ENCODE measurements at places on chromosomes 12 and 14.

GRCh38 chr14:101359221-101360053 is 201.9 kb upstream of the DIO3 start:
- peak; percentile 50 for DNase-seq

DNA sequence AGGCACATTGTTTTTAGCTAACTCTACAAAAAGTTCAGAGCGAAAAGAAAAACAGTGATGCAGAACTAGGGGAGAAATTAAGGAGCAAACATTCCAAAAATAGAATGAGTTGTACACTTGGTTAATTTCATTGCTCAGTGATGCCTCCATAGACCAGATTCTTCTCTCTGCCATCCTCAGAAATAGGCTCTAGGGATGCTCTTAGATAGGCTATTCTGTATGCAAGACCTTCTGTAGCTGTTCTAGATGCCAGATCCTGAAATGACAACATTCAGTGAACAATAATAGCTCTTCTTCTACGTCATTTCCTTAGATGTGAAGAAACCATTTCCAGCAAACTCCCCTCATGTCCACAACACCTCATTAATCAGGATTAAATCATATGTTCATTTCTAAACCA is 466.3 kb downstream of the DIO2 start:
- no peak for DNase-seq

DNA sequence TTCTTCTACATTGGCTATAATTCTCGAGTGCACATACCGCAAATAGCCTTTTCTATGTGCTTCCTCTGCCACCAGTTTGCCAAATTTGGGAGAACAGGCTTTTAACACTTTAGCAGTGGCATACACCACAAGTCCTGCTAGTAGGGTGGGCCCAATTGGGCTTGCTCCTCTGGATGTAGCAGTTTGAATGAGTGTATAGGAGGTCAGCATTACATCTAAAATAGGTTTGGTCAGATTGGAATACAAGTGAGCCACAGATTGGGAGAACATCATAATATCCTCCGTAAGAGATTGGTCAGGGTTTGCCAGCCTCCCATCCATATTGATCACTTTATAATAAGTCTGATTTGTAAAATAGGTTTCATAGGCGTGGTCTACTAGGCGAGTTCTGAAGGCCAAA is 902 bp downstream of the ABCD2 start:
- DNase-seq, result no peak

- DNase-seq, result no peak
Observed at GRCh38 chr14:56797569-56798446, 12.5 kb downstream of the OTX2 start.

DNA sequence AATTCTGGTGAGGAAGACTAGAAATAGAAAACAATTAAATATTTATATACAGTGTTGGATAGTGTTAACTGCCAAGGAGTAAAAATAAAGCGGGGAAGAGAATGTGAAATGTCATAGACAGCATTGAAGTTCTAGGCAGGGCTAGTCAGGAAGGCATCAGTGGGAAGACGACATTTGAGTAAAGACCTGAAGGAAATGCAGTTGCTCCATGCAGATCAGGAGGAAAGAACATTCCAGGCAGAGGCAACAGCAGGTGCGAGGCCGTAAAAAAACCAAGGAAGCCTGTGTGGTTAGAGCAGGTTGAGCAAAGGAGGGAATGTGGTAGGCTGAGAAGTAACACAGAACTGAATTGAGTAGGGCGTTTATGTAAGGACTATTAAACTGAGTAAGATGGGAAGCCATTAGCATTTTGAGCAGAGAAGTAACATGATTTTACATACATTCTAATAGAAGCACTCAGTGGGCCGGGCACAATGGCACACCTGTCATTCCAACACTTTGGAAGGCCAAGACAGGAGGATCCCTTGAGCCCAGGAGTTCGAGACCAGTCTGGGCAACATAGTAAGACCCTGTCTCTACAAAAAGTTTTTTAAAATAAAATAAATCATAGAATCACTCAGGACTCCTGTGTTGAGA is 14.9 kb downstream of the SLC35E3 start:
- no peak for DNase-seq

- DNase-seq, result no peak
Observed at GRCh38 chr12:66235626-66236281, 46.7 kb downstream of the IRAK3 start.

DNA sequence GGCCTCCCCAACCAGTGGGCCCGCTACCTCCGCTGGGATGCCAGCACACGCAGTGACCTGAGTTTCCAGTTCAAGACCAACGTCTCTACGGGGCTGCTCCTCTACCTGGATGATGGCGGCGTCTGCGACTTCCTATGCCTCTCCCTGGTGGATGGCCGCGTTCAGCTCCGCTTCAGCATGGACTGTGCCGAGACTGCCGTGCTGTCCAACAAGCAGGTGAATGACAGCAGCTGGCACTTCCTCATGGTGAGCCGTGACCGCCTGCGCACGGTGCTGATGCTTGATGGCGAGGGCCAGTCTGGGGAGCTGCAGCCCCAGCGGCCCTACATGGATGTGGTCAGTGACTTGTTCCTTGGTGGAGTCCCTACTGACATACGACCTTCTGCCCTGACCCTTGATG is 73.0 kb downstream of the NRXN3 start:
- DNase-seq, result no peak

DNA sequence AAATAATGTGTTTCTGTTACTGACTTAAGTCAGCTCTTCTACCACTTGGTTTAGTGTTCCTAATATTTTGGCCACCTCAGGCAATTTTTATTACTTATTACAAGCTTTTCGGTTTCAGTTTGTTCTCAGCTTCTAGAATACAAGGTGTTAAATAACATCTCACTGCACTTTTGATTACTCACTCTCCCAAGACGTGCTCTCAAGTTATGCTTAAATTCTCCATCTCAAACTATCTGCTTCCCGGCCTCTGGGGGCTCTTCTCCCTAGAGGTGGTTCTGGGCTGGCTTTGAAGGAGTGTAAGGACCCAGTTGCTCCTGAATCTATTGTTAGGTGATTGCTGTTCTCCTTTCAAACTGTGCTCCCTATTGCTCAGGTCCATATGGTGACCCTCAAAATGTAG is 193.9 kb upstream of the DDHD1 start:
- no peak for DNase-seq

- no peak for DNase-seq
Observed at GRCh38 chr14:104315169-104315568, 176.8 kb downstream of the KIF26A start.

- DNase-seq, result no peak
Observed at GRCh38 chr14:31277085-31277484, 69.5 kb upstream of the HECTD1 start.

DNA sequence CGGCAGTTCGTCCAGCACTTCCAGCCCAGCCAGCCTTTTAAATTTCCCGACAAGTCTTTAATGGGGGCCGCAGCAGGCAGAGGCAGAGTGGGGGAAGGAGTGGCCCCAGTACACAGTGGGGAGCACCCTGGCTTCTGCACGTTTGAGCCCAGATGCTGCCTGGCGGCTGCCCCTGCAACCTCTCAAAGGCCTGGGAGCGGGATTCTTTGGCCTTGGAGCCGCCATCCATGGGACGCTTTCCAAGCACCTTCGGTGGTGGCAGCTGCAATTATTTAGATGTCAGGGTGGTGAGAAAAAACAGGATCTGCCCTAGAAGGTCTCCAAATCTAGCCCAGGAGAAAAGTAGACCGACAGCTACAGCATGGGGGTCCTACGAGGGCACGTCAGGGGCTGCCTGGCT is 46.0 kb downstream of the FAM222A start:
- no peak for DNase-seq

GRCh38 chr12:64892561-64892960 is 68.1 kb downstream of the TBC1D30 start:
- DNase-seq, result no peak

- no peak for DNase-seq
Observed at GRCh38 chr14:105178069-105178867, 2.8 kb downstream of the NUDT14 start.

- no peak for DNase-seq
Observed at GRCh38 chr14:50875359-50876070, 3.7 kb downstream of the ABHD12B start.

DNA sequence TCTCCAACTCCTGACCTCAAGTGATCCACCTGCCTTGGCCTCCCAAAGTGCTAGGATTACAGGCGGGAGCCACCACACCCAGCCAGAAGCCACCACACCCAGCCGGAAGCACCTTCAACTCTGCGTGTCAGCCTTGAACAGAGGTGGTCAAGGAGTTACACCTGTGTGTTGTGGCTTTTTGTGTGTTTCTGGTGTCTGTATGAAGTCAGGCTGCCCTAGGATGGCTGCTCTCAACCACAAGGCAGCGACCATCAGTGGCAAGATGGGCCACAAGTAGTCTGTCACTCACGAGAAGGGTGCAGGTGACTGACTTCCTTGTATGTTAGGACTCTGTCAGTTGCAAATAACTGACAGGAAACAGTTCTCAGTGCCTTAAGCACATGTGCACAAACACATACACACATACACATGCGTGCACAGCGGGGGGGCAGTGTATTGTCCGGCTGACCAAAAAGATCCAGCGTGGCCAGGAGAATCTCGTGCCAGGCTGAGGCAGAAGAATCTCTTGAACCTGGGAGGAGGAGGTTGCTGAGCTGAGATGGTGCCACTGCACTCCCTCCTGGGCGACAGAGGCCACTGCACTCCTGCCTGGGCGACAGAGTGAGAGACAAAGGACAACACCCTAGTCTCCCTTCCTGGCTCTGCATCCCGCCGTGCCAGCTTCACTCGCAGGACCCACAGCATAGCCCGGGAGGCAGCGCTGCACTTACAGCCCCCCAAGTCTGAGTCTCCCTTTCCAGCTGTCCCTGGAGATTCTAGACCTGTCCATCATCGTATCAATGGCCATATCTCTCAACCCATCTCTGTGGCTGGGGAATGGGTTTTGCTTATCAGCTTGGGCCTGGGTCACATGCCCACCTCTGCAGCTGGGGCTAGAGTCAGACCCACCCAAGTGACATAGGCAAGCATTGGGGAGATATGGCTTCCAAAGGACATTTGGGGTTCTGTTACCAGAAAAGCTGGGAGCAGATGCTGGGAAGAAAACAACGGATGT is 13.7 kb downstream of the P2RX4 start:
- DNase-seq, result no peak

GRCh38 chr12:57169969-57170368 is 22.6 kb upstream of the LRP1-AS start:
- DNase-seq, result no peak

- no peak for DNase-seq
Observed at GRCh38 chr14:22854963-22855724, 16.4 kb upstream of the LRP10 start.

DNA sequence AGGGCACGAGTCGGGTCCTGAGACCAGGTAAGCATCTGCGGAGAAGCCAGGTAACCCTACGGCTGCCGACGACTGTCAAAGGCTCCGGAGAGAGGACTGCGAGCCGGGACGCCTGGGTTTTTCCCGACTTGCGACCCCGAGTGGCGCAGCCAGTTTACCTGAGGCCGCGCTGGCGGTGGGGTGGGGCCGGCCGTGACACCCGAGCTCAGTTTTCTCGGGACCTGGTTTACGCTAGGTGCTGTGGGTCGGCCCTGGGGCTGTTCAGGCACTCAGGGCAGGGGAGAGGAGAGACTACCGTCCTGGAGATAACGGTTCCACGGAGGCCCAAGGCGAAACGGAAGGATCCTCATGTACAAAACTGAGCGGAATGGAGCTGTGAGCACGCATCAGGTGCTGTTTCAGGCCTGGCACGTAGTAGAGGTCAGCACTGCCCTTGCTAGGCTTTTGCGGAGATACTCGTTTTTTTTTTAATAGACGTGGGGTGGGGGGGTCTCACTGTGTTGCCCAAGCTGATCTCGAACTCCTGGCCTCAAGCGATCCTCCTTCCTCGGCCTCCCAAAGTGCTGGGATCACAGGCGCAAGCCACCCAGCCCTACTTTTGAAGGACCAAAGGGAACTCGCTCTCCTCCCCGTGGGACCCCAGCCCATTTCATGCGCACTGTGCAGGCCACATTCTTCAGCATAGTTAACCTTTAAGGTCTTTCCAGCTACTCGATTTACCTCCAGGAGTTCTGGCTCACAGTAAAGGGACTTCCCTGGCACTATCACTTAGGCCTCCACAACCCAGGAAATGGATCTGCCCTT is 471 bp downstream of the MTRFR start:
- no peak for DNase-seq

DNA sequence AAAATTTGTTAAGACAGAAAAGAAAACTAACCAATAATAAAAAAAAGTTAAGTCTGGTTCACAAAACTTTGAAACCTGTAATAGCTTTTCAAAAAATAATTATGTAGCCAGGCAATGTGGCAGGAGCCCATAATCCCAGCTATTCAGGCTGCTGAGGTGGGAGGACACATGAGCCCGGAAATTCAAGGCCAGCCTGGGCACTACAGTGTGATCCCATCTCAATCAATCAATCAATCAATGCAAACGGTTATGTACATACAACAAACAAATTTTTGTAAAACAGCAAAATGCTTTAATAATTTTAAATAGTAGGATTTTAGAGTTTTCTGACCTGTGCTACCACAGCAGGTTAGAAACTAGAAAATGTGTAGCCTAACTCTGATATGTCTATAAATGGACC is 152.4 kb downstream of the MED13L start:
- DNase-seq, result no peak

- DNase-seq, result no peak
Observed at GRCh38 chr14:52078095-52078531, 9.3 kb upstream of the NID2 start.

- DNase-seq, result no peak
Observed at GRCh38 chr12:108679106-108679681, 45.5 kb upstream of the SELPLG start.

DNA sequence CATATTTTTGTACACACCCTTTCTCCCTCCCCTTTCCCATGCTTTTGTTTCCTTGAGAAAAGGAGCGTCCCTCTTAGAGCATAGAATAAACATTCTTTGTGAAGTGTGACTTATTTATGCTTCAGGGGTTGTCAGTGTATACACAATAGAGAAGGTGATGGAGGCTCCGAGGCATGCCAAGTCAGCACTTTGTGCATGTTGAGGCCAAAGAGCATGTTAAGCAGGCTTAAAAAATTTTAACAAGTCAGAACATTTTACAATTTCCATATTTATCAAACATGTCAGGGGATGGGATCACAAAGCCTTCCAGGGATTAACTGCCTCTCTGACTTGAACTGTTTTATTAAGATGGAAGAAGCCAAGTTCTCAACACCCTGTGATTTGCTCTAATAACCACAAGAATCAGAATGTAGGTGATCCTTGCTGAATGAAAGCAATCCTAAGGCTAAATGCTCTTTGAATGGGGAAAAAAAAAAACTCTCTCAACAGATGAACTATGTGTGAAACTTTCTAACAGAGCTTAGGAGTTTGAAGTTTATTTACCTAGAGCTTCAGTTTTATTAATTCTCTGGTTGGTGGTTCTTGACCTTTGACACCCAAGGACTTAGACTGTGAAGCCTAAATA is 223.1 kb downstream of the RAD51B start:
- DNase-seq, result no peak

GRCh38 chr12:42135259-42135814 is 9.3 kb downstream of the GXYLT1 start:
- no peak for DNase-seq

GRCh38 chr12:130362060-130362459 is 24.4 kb downstream of the PIWIL1 start:
- DNase-seq, result no peak

DNA sequence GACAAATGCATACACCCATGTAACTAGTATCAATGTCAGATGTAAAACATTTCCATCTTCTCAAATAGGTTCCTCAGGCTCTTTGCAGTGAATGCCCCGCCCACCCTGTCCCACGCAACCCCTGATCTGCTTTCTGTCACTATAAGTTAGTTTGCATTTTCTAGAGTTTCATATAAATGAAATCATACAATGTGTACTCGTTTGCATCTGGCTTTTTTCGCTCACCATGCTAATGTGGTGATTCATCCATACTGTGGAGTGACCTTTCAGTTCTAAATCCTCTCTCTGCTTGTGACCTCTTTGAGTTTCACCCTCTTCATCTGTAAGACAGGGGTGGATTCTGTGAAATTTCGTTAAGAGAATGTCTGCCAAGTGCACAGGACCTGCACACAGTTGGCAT is 30.6 kb upstream of the MSI1 start:
- no peak for DNase-seq
